ENCODE measurements at places on chromosomes 6 and 20. TPM values are rescaled to one million over a fixed set of nuclear protein-coding genes. Genes with fewer than 3 reads are reported as not detected.

DNA sequence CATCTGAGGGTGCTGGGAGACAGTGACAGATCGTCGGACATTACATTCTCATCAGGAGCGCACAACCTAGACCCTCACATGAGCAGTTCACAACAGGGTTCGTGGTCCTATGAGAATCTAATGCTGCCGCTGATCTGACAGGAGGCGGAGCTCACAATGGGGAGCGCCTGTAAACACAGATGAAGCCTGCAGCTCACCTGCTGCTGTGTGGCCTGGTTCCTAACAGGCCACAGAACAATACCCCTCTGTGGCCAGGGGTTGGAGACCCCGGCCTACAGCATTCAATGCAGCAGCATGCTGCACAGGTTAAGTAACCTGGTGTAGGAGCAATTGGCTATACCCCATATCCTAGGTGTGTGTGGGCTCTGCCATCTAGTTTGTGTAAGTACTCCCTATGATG is 19.5 kb downstream of the ANKRD60 start:
- no peak for DNase-seq

DNA sequence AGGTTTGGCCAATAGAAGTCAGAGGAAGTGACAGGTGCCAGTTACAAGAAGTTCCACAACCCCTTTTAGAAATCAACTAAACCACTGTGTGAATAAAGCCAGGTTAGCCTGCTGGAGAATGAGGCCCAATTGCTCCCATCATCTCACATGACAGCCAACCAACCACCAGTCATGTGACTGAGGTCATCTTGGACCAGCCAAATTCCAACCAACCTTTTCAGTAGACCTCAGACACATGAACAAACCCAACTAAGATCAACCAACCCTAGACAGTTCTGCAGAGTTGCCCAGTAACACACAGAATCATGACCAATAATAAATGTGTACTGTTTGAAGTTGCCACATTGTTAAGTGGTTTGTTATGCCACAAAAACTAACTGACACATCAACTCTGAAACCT is 44.6 kb upstream of the GGTLC1 start:
- DNase-seq = no peak

GRCh38 chr6:18206591-18206990 is 51.4 kb downstream of the KDM1B start:
- no peak for DNase-seq

The SLPI gene
- total RNA-seq = 2.4 TPM

The EEF1A2 gene
- total RNA-seq = 7.2 TPM

The CPNE5 gene
- 16.9 TPM for total RNA-seq

GRCh38 chr6:34656378-34657036 is 40.1 kb downstream of the ILRUN start:
- no peak for DNase-seq
